Right cardiac atrium (tissue), 5 donors: ENCODE measurements at places on chromosomes 4 and X.

DNA sequence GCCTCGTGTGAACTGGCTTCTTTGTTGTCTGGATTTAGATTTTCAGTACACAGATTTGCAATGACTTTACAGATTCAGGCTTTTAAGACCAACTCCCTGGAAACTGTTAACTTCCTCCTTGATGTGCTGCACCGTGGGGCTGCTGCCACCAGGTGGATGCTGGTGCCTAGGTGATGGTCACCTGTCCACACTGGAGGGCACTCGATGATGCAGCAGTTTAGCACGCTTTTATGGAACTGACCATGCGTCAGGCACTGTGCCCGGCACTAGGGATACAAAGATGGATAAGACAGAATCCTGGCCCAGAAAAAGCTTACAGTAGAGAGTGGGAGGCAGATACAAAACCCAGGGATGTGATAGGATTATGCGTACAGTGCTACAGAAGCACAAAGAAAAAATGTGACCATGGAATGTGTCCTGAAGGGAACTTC, 180.7 kb downstream of the CEP135 start:
- no peak for DNase-seq

GRCh38 chr4:46249106-46249505, 125.3 kb upstream of the GABRG1 start:
- no peak for DNase-seq

DNA sequence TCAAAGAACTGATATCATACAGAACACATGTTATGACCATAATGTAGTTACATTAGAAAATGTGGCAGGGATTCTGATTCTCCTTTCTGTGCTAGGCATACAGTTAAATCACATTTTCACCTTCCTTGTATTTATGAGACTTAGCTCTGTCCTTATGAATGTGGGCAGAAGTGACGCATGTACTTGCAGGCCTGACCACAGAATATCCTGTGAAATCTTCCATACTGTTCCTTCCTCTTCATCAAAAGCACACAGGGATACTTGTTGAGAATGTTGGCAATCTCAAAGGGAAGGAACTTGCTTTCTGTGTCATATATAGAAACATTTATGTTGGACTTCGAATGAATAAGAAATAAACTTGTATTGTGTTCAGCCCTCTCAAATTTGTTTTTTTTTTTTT, 17.2 kb upstream of the MYOZ2 start:
- no peak for DNase-seq

- no peak for DNase-seq
These were observed 202.2 kb downstream of the RAPGEF2 start for GRCh38 chr4:159305129-159305528.

DNA sequence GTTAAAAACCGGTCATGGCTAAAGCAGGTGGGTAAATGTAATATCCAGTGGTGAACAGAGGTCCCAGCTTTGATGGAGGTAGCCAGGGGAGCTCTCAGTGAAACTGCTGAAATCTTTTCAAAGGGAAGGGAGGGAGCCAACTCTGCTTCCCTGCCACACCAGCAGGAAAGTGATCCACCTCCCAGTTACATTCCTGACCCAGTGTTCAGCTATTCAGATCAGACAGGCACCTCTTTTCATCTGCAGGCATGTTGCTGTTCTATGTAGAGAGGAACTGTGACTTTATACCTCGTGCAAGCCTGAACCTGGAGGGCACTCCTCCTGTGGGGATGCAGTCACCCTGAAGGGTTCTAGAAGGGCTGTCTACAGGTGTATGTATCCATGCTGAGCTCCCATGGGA, 37.6 kb downstream of the DCLK2 start:
- no peak for DNase-seq

GRCh38 chr4:5790546-5790857, 79.5 kb downstream of the EVC start:
- no peak for DNase-seq

GRCh38 chrX:105471597-105471996, 251.1 kb upstream of the TEX13A start:
- no peak for DNase-seq

DNA sequence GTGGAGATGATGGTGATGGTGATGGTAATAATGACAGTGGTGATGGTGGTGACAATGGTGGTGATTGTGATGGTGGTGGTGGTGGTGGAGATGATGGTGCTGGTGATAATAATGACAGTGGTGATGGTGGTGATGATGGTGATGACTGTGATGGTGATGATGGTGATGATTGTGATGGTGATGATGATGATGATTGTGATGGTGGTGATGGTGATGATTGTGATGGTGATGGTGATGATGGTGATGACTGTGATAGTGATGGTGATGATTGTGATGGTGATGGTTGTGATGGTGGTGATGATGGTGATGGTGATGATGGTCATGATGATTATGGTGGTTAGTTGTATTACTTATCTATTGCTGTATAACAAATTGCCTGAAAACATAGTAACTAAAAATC, 108.9 kb upstream of the NKX1-1 start:
- DNase-seq, result no peak

GRCh38 chr4:47703956-47704355, 133.9 kb downstream of the CORIN start:
- no peak for DNase-seq

DNA sequence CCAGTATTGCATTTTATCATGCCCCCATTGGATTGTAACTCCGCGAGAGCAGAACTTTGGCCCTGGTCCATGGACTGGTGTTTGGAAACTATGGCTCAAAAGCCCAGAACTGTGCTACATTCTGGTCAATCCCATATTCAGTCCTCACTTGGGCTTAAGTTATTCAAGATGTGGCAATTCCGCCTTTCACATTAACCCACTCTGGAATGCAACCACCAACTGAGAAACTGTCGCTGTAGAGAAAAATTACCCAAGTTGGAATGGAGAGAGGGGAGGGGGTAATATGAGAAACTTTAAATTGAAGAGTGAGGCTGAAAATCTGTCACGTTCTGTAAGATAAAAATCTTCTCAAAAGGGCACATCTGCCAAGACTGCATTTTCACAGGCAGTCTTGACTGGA, 189.6 kb upstream of the NHS start:
- no peak for DNase-seq

DNA sequence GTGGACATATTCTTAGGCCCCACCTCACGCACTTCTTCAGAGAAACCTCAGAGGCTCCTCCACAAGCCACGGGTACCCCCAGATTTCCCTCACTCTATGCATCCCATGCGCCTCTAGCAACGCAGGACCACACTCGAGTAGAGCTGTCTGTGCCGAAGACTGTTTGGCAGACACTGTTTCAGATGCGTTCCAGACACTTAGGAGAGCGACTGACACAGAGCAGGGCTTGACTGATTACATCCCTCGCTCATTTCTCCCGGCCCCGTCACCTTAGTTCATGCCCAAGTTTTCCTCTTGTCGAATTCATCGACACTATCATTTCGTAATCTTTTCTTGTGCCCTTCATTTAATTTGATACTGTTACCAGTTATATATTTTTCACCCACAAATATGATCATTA, 15.0 kb downstream of the SORBS2 start:
- DNase-seq, result no peak

GRCh38 chr4:145414841-145415240, 66.8 kb upstream of the SMAD1 start:
- no peak for DNase-seq

DNA sequence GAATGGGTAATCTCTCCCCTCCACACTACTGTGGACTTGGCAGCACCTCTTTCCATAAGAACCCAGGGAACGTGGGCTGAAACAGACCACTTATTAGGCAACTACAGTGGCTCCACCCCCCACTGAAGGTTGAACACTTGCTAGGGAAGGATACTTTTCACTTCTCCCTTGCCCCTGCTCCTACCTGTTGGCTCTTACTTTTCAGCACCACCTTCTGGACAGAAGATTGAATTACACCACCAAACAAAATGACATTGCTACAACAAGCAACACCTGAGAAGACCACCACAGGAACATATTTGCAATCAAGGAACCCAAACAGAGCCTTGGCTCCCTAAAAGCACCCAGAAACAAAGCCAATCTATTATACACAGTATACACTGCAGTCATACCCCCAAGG, 132.1 kb upstream of the CXCL13 start:
- no peak for DNase-seq

- DNase-seq, result no peak
These were observed 358.6 kb upstream of the NOCT start for GRCh38 chr4:138656990-138657389.

- no peak for DNase-seq
These were observed 304.2 kb downstream of the ARHGAP24 start for GRCh38 chr4:85779165-85779564.

DNA sequence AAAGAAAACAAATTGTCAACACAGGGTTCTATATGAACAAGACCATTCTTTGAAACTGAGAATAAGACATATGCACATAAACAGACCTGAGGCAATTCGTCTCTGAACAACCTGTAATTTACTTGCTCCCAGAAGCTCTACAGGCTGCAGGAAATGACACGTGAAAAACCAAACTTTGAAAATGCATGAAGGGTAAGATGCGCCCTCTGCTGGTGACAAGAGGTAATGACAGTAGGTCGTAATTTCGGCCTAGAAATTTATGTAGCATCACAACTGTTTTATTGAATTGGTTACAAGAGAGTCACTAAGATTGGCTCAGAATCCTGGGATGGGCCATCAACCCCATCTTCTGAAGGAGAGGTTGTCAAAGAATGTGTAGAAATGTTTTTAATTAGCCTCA, 276.5 kb downstream of the PPP4R3C start:
- peak; percentile 18 for DNase-seq

DNA sequence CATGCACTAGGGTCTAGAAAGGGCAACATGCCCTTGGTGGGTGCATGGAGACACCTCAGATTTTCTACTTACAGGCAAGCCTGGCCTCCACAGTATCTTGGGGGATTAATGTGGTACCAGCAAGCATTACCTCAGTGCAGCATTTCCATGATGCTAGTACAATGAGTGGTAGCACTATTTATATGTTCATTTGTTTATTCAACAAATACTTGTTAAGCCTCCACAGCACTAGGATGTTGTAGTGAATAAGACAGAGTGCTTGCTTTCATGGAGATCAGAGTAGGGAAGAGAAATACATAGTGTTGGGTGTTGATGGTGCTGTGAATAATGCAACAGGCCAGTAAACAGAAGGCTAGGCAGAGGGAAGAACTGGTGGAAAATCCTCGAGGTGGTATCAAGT, 133.4 kb downstream of the KLHL8 start:
- no peak for DNase-seq

GRCh38 chr4:128566693-128567092, 242.8 kb upstream of the JADE1 start:
- DNase-seq, result no peak
